Stimulated activated CD8-positive, alpha-beta memory T cell treated with anti-CD3 and anti-CD28 coated beads, Interleukin-15, amount 100 ng/mL, for 4 hours (primary cell): ENCODE measurements at places on chromosomes 3 and 15.
A peak's percentile ranks its signal among the peaks of the same experiment; 100 is the strongest.

DNA sequence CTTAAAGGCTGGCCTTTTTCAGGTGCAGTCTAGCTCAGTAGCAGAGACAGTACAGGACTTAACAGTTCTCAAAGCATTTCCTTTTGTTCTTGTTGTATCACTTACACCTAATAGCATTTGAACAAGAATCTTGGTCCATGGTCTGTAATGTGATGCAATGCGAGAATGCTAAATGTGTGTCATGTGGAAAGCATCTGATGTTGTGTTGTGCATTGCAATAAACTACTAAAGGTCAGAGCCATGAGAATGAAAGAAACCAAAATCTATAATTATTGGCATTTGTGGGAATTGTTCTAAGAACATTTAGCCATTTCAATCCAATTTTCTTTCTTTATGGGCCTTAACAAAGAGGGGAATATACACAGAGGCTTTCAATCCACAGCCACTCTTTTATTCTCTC is 324.5 kb upstream of the ROBO2 start:
- DNase-seq, result no peak

- no peak for DNase-seq
Observed at GRCh38 chr15:100537331-100537730, 8.6 kb upstream of the CERS3 start.

DNA sequence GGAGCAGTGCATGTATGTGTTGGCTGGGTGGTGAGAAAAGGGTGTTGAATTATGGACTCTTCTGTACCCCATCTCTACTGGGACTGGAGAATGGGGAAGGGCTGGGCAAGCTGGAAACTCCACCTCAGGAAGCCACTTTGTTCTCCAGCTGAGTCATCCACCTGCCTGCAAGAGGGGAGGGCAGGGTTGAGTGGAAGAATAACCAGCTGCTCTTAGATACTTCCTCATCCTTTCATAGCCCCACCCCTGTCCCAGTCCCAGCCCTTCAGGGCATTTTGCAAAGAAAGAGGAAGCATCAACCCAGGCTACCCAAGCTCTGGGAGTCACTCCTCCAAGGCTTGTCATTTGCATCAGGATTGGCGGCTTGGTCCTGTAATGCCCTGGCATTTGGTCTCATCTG is 33.1 kb downstream of the RAB11A start:
- no peak for DNase-seq

DNA sequence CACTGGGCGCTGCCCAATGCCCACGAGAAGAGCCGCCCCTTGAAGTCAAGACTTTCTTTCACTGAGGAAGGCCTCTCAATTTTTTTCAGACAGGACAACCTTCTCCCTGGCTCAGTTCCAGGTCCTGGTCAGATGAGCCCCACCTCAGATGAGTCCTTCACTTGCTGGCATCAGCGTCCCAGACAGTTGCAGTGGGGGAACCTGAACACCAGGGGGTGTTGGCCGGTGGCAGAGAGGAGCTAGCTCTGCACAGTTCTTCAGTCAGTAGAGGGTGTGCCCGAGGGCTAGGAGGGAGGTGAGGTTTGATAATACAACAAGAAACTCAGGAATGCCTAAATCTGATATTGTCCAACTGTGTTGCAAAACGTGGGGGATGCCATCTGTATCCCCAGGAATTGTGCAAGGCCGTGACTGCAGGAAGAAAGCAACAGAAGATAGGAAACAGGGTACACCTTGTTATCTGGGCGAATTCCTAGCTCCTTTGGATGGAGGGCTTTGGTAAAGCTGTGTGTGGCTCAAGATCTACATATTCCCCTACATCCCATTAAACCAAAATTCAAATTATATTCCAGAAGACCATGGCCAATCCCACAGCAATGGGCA is 34.3 kb downstream of the CCR3 start:
- peak; percentile 49 for DNase-seq

GRCh38 chr3:122246199-122246598 is 62.7 kb downstream of the CASR start:
- DNase-seq, result no peak

GRCh38 chr3:142104763-142105162 is 44.6 kb downstream of the TFDP2 start:
- no peak for DNase-seq

- DNase-seq, result no peak
Observed at GRCh38 chr3:111278959-111279358, 207.3 kb downstream of the NECTIN3 start.

DNA sequence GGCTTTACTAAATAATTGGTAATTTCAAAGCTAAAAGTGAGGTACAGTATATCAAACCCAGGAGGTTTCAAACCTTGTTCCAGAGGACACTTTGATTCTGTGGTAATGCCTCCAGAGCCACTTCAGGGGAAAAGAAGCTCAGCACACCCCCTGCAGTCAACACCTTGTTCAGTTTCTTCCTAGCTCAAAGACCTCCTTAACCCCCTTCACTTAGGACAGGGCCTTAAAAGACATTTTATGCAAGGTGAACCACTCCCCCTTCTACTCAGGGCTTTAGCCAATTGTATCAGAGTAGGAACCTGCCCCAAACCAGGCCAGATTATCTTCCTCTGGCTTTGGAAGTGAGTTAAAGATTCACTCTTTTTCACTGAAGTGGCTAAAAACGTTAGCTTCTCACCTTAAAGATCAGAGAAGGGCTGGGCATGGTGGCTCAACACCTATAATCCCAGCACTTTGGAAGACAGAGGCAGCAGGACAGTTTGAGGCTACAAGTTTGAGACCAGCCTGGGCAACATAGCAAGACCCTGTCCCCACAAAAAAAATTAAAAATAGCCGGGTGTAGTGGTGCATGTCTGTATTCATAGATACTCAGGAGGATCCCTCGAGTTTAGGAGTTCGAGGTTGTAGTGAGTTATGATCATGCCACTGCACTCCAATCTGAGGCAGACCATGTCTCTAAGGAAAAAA is 3.4 kb downstream of the DENND6A start:
- no peak for DNase-seq

- DNase-seq, result no peak
Observed at GRCh38 chr15:62929000-62929357, 113.6 kb upstream of the TPM1 start.

- DNase-seq, result no peak
Observed at GRCh38 chr3:47347217-47347801, 33.5 kb upstream of the PTPN23 start.

DNA sequence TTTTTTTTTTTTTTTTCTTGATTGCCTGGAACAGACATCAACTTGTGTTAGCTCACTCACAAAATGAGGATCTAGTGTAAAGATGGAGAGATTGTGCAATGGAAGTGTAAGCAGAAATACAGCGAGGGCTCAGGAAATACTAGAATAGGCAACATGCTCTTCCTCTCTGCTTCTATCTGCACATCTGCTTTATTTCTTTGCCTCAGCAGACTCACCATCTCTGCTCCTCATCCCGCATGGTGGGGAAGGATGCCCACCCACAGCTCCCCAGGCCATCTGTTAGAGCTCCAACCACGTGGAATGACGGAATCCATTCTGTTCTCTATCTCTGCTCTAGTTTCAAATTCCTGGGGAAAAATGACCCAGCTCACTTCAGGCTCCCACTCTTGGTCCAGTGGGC is 128.0 kb upstream of the ADAMTS9 start:
- DNase-seq, result no peak

DNA sequence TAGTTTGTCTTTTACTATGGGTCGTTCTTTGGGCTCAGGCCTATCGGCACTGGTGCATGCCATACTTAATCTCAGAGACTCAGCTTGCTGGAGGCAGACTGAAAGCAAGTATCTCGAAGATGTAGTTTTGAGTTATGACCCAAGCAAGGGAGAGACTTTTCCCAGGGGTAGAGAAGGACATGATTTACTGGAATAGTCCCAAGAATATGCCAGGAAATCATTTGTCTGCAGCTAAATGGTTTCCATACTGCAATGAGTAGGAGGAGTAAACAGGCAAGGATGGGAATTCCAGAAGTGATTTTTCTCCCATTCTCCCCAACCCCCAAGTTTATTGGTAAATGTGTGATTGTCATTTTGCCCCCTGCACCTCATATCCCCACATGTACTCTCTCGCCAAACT is 35.4 kb upstream of the LACTB start:
- DNase-seq, result no peak

DNA sequence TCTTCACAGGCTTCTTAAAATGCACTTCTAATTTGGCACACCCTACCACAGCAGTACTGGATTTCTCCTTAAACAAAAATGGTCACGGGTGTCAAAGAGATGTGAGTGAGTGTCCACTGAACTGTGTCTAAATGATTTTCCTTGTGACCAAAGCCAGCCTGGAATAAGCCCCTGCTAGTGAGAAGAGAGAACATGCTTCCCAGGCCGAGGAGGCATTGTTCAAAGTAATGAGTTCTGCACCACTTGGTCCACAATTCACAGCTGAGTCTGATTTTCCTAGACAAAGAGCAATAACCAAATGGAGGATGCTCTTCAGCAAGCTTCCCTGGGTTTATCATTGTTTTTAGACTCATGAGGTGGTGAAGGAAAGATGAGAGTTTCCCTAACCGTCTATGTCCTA is 3.8 kb downstream of the PLCH1 start:
- no peak for DNase-seq

GRCh38 chr15:91620229-91620628 is 233.3 kb upstream of the SLCO3A1 start:
- no peak for DNase-seq

DNA sequence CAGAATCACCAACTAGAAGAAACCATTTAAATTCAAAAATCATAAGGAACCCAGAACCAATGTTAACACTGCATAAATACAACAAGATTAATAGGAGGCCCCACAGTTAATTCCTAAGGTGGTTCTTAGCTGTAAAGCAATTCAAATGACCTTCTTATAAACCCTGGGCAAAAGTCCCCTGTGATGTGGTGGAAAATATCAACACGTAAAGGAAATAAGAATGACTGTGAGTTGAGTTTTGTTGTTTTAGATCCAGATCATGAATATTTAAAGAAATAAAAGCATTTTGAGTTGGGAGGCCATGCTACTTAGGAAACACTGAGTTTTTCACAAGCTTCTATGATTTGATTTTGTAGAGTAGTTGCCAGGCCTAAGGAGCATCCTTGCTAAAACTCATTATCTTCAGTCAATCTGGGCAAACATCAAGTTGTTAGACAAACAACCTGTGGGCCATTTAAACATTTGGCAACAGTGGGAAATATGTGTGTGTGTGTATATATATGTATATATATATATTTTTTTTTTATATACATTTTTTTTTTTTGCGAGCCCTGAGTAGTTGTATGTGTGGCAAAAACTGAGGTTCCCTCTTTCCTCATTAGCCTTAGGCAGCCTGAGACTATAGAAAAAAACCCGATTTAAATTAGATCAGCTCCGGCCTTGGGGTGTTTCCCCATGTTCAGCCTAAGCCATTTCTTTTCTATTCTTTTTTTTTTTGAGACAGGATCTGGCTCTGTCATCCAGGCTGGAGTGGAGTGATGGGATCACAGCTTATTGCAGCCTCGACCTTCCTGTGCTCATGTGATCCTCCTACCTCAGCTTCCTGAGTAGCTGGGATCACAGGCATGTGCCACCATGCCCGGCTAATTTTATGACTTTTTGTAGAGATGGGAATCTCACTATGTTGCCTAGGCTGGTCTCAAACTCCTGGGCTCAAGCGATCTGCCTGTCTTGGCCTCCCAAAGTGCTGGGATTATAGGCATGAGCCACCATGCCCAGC is 8.0 kb upstream of the PXK start:
- DNase-seq, result no peak
